ENCODE measurements at places on chromosomes 2 and 18. TPM values are rescaled to one million over a fixed set of nuclear protein-coding genes. Genes with fewer than 3 reads are reported as not detected.

DPYSL5 gene
- 30.6 TPM for total RNA-seq

POTEF gene
- total RNA-seq = 0.17 TPM

GRCh38 chr2:168345601-168346000 is 98.2 kb upstream of the STK39 start:
- no peak overlapping the region for H3K27ac ChIP-seq
- no peaks in the 10 kb centered on the region for H3K36me3 ChIP-seq
- H3K4me1 ChIP-seq = no peaks in the 10 kb centered on the region
- H3K27me3 ChIP-seq = no peaks in the 10 kb centered on the region
- no peak for DNase-seq
- no peak overlapping the region for H3K4me3 ChIP-seq

DNA sequence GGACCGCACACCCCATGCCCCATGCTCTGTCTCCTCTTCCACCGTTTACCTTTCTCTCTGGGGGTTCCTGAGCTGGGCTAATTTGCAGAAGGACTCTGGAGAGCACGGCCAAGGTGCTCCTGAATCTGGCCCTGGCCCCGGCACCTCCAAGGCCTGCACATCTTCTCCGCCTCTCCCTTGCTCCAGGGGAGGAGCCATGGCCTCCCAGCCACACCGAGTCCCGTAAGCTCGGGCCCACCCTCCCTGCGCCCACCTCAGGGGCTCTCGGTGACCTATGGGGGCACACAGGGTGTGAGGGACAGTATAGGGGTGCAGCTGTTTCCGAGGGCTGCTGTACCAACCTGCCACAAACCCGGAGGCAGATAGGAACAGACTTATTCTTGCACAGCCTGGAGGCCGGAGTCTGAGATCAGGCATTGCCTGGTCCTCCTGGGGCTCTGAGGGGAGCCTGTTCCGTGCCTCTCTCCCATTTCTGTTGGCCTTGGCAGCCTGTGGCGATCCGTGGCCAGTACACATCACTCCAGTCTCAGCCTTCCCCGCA is 127.3 kb upstream of the GPC1 start:
- H3K27ac ChIP-seq = no peak overlapping the region
- no peak for DNase-seq
- H3K36me3 ChIP-seq = no peaks in the 10 kb centered on the region
- H3K4me1 ChIP-seq = no peaks in the 10 kb centered on the region

DNA sequence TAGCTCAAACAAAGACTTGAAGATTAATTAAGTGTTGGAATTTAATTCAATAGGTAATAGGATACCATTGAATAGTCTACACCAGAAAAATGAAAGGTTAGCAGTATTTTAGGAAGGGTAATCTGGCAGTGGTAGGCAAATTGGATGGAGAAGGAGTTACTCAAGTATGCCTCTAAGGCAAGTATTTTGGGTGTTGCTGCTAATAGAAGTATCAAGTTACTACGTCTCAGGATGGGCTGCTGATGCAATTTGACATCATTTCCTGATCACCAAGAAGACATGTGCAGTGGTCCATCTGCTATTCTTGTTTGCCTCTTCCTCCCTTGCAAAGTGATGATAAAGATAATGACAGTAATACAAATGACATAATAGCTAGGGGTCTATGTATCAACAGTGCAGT is 485.3 kb downstream of the TGIF1 start:
- H3K36me3 ChIP-seq = no peaks in the 10 kb centered on the region
- no peaks in the 10 kb centered on the region for H3K27me3 ChIP-seq
